ENCODE measurements at places on chromosomes 16 and 17.

GRCh38 chr17:34639706-34640425 lies 60.5 kb downstream of the TMEM132E start:
- DNase-seq, result no peak

DNA sequence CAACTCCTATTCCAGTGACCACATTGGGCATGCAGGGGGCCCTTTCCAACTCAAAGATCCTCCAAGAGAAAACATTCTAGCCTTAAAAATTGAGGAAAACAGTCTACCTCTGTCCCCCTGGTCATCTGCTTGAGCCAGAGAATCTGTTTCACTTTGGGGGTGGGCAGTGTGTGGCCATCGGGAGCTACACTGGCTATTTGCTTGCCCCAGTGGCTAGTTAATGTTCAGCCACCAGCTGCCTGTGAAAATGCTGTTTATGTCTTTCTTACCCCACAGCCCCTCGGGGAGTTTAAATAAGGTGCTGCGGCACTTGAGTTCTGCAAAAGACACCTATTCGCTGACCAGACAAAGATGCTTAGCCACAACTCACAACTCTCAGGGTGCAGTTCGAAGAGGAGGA lies 43.4 kb downstream of the GNAO1 start:
- DNase-seq, result no peak

DNA sequence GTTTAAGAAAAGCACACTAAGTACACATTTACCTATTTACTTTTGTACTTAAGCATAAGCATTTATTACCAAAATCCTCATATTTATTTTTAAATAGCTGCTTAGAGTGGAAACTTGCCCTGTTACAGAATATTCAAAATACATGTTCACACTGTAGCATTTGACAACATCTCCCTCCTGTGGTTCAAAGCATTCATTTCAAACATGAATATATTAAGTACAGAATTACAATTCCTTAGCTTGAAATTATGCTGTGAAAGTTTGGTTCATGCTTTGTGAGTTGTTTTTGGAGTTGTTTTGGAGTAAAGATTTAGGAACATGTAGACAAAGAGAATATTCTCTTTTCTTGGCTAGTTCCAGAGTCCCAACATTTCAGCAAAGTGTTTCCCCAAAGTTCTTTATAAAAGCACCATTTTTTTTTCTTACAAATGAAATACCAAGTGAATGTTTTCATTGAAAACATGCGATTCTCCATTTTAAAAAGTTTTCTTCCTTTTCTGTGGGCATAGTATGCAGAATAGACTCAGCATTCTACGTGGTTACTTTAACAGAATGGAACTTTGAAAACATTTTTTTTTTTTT lies 33.2 kb downstream of the TUBD1 start:
- DNase-seq, result no peak

GRCh38 chr16:78100112-78100467 lies 636 bp downstream of the WWOX start:
- no peak for DNase-seq

DNA sequence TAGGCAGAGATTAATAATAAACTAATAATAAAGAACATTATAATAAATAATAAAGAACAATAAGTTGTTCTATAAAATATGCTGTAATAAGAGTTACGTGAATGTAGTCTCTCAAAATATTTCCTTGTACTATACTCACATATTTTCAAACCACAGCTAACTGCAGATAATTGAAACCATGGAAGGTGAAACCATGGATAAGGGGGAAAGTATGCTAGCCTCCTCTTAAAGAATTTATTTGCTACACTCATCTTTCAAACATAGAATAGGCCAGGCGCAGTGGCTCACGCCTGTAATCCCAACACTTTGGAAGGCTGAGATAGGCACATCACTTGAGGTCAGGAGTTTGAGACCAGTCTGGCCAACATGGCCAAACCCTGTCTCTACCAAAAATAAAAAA lies 18.5 kb downstream of the CYTH1 start:
- DNase-seq, result no peak

GRCh38 chr17:2253768-2254406 lies 49.7 kb downstream of the SMG6 start:
- peak; percentile 23 for DNase-seq

DNA sequence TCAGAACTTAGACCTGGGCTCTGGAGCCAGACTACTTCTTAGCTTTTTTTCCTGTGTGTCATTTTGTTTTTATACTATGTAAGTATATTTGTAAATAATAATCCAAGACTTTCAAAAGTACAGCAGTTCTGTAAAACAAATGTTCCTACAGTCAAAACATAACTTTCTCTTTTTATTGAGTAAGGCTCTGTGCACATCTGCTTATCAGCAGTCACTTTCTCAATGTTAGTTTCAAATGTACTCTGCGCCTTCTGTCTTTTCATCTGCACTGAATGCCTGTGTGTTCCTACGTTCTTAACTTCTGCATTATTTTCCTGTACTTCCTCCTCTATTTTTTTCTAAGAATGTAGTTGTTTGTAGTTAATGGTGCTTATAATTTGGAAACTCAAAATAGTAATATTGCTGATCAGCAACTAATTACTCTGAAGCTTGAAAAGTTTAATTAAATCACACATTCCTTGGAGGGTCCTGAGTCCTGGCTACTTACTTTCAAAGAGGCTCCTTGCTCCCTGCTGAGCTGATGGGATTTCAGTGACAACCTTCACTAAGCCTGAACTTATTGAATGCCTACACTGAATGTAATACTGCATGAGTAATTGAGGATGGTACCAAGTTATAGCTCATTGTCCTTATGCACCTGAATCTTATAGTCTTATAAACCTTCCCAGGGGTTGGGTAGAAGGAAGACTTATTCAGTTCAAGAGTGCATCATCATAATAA lies 329.9 kb downstream of the KCNJ2 start:
- no peak for DNase-seq

DNA sequence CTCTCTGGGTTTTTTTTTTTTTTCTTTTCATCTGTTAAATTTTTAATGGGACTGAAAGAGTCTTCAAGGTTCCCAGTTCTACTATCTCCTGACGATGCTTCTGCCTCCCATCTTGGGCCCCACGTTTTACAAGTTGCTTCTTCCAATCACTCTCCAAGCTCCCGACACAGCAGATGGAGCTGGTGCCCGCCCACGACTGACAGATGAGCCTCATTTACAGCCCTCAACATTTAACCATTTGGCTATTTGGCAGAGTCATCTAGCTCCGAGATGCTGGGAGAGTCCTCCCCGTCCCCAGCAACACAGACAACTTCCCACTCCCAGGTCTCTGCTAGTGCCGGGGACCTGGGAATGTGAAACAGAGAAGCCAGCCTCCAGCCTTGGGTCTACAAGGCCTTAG lies 276.9 kb downstream of the SHISA9 start:
- no peak for DNase-seq

DNA sequence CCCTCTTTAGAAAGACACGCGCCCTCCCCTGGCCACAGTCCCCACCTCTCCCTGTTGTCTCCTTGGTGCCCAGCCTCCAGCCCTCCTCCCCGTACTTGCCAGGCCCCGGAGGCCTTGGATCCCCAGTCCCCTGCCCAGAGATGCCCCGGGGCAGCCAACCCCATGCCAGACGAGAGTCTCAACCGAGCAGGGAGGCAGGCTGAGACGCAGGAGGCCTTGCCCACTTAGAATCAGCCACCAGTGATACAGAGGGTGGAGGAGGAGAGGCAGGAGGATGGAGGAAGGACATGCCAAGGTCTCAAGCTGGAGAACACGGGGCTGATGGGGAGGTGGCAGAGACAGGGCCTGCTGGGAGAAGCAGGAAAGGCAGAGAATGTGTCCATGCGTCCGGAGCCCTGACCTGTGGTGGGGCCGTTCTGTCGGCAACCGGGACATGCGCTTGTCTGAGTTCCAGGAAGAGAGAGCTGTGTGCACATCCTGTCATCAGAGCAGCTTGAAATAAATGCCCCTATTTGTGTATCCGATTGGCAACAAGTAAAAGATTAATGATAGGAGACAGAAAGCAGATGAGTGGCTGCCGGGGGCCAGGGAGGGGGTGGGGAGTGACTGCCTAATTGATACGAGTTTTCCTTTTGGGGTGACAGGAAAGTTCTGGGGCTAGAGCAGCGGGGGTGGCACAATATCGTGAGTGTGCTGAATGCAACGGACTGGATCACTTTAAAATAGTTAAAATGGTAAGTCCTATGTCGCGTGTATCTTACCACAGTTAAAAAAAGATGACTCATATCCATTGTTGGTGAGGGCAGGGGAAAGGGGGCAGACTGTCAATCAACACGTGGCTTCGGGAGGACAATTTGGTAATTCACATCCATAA lies 44.7 kb upstream of the MEAK7 start:
- DNase-seq, result peak; percentile 62

DNA sequence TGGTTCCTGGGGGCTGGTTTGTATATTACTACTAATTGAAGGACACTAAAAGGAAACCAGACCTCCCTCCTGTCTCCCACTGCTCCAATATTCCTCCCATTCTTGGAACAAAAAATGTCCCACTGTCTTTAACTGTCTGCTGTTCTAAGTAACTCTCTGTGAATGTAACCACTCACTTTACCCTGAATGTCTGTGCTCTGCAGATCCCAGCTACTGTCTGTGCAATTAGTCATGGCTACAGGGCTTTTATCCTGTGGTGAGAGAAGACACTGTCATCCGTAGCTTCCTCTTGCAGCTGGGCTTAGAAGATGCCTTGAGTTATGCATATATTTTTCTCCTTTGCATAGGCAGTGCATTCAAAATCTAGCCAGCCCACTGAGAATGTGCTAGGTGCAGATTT lies 853.8 kb downstream of the CDH8 start:
- no peak for DNase-seq

DNA sequence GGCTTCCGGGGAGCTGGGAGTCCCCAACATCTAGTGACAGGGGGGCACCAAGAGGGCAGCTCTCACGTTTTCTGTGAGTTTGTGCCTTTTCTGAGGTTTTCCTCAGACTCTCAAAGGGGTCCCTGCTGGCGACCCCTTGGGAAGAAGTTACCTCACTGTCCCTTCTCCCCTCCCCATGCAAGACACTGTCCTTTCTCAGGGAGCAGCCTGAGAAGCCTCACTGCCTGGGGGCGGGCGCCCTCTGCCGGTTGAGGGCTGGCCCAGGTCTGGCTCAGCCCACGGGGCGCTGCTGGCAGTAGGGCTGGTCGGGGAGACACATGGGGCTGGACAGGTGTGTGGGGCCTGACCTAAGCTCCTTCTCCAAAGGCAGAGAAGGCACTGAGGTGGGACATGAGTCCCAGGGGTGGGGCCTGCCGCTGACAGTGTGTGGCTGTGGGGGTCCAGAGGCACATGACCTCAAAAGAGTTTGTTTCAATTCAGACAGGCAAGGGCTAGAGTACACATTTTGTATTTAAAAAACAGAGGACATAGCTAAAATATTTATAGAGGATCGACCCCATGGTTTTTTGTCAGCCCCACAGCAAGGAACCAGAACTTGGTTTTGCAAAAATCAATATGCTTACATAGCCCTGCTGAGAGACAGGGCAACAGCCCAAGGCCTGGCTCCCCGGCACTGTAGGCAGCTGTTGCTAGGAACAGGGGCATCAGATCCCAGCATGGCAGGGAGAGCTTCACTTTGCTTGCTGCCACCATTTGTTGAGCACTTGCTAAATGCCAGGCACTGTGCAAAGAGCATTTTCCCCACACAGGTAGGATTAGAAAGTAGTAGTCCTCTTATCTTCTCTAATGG lies 18.5 kb upstream of the ALDH3A1 start:
- peak; percentile 87 for DNase-seq

GRCh38 chr16:46428108-46429061 lies 192.8 kb downstream of the SHCBP1 start:
- no peak for DNase-seq

DNA sequence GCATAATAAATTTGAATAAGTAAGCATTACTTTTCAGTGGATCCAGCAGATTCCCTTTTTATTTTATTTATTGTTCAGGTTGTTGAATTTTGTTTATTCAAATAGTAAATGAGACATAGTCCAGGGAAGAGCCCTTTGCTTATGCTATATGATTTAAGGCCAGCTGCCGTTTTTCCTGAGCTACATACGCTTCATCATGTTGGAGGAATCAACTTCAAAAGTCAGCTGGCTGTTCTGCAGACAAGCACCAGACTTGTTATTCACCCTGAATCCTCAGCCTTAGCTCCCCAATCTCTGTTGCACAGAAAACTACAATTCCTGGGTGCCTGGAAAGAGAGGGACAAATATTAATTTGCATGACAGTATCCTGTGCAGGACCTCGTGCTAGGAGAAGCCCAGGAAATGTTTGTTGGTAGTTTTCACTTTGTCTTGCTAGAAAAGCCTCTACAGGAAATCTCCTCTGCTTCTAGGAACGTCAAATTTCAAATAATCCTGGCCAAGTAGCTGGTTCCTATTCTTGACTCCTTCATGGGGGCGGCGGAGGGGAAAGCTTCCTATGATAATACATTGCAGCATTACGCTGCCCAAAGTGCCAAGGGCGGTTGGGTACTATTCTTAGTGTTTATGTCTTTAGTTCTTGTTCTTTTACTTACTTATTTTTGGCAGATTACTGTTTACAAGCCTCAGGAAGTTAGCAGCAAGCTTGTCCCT lies 101.6 kb downstream of the PRKCA start:
- no peak for DNase-seq

- no peak for DNase-seq
These were observed 18.8 kb downstream of the PCTP start for GRCh38 chr17:55769625-55770000.

DNA sequence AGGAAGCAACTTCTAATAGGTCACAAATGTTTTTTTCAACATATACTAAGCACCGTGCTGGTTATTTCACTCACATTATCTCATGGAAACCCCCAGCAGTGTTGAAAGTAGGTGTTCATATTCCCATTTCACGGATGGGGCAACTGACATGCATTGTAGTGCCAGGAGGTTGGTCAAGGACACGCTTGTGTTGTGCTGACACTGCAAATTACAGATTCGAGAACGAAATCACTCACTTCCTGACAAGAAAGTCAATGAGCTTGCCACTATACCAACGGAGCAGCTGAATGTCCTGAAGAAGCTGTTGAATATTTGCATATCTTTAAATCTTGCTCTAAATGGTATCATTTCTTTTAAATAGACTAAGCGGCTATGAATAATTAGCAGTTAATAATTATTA lies 378.0 kb upstream of the C16orf82 start:
- no peak for DNase-seq

GRCh38 chr17:81926451-81927151 lies 934 bp downstream of the MAFG start:
- peak; percentile 67 for DNase-seq

DNA sequence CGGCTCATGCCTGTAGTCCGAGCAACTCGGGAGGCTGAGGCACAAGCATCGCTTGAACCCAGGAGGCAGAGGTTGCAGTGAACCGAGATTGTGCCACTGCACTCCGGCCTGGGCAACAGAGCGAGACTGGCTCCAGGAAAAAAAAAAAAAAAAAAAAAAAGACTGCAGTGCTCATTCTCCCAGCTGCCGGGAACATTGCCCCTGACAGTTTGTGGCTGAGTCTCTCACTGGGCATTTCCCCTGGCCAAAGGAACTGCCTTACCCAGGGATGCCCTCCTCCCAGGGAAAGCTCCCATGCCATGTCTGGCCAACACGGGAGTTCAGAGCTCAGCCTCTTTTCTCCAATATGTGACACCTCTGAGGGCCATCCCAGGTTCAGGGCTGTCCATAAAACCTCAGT lies 21.3 kb upstream of the USP10 start:
- no peak for DNase-seq

- DNase-seq, result no peak
These were observed 10.8 kb downstream of the NMRAL1 start for GRCh38 chr16:4463522-4464163.

All from activated naive CD8-positive, alpha-beta T cell treated with anti-CD3 and anti-CD28 coated beads, Interleukin-2, amount 50 U/mL, for 24 hours (primary cell).